Stimulated activated CD4-positive, alpha-beta T cell treated with anti-CD3 and anti-CD28 coated beads, Interleukin-1b, Interleukin-23, amount 100 ng/mL, for 24 hours (primary cell): ENCODE measurements at places on chromosomes 7 and 10.

GRCh38 chr10:80455461-80456349 is 1.6 kb downstream of the TSPAN14 start:
- no peak for DNase-seq

GRCh38 chr7:78620920-78621319 is 822.3 kb downstream of the PHTF2 start:
- no peak for DNase-seq

DNA sequence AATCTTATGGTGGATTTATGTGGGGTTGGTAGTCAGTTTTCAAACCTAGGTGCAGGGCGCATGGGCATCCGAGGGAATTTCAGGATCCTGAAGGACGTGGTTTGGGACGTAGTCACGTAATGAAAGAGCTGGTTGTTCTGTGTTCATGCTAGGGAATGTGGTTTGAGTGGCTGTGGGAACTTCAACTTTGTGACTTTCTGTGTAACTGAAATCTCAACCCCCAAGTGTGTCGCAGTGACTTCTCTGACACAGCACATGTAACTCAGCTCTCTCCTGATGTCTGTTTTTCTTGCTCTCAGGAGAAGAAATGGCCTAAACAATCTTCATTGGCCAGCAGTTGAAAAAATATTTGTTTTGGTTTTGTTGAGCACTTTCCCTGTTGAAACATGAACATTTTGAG is 199.0 kb downstream of the PTEN start:
- DNase-seq, result no peak

DNA sequence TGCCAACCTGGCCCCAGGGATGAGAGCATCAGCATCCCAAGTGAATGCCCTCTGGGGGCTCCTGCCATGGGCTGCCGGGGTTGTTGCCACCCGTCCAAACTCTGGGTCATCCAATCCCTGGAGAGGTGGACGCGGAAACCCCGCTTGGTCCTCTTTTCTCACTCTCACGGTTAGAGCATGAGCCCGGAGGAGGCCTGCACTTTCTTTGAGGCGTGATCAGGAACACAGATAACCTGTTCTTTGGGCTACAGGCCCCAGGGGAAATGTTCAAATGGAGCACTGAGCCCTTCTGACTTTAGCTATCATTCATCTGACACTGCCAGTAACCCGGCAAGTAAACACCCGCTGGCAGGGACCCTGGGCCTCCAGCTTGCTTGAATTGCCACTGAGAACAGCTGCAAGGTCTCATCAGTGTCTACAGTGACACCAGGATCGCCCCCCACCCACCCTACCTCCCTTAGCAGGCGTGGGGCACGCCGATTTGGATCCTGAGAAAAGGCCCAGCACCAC is 29.4 kb upstream of the SLF2 start:
- DNase-seq, result no peak

DNA sequence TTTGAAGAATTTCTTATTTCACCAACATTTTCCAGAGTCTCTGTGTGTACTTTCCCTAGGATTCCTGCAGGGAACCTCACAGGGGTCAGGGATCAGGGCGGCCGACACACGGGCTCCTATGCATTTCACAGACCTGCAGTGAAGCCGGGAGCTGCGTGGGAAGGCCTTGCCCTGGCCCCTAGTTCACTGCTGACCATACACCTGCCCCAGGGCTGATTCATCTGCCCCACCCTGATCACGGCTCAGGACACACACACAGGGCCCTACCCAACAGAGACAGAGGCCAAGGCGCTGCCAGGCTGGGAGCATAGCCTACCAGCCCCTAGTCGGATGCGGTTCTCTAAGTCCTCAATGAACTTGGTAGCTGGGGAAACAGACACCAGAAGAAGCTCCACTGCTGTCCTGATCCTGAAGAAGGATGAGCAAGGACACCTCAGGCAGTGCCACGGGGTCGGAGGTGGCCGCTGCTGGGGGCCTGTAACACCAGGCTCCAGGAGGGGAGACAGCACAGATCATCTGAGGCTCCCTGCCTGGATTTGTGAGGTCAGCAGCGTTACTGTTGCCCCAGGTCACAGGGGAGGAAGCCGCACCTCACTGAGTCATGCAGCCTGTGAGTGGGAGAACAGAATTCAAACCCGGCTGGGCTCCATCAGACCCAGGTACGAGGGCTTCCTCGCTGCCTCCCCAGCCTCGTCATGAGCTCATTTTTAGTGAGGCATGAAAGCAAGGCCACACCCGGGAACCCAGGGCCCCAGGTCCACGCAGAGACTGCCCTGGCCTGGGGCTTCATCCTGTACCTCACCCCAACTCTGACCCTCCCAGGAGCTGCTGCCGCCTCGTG is 278.8 kb upstream of the PPP2R2D start:
- DNase-seq, result no peak

DNA sequence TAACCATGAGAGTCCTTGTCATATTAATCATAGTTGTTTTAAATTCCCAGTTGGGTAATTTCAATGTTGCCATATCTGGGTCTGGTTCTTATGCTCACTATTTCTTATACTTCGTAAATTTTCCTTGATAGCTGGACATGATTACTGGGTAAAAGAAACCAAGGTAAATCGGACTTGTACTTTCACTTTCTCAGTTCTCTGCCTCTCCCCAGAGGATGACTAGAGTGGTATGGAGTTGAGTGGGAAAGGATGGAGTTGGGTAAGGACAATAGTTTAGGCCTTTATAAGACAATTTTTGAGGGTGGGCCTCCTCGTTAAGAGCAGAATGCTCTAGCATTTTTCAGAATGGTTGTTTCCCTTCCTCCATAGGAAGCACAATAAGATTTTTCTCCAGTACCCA is 106.1 kb downstream of the CRPPA start:
- no peak for DNase-seq

DNA sequence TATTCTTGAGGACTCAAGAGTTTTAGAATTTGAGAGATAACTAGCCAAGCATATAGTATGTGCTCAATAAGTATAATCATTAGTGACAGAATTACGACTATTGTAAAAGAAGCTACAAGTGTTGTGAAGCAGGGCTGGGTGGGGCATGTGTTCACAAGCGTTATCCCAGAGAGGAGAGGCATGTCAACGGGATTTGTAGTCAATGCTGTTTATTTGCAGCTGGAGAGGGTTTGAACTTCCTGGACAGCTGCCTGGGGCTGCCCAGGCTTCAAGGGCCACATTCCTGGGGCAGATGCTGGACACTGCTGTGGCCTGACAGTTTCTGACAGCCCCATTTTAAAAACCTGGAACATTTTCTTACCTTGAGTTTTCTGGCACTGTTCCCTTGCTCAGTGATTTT is 36.9 kb upstream of the CDHR3 start:
- no peak for DNase-seq
